ENCODE measurements at places on chromosomes 3 and 15.

DNA sequence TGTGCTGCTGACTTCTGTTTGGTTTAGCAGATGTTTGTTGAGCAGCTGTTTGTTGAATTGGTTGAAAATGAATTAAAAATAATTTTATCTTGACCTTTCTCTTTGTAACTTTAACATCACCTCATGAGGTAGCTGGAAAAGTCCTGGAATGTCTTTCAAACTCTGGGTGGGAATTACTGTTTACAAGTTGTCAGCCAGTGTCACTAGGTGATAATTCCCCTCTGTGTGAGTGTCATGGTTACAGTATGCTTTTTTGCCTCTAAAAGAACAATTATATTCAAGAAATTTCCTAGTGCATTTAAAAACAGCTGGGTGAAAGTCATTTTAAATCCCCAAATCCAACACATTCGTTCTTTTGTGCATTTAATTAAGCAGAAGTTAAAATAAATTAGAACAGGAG lies 113.2 kb downstream of the PTPRG start:
- DNase-seq = no peak

- no peak for DNase-seq
Observed at GRCh38 chr3:174659511-174659910, 199.6 kb upstream of the NAALADL2 start.

GRCh38 chr3:63470745-63471144 lies 181.7 kb upstream of the SNTN start:
- DNase-seq = no peak

GRCh38 chr15:20349774-20350498 lies 191.7 kb downstream of the GOLGA6L6 start:
- peak; percentile 25 for DNase-seq

DNA sequence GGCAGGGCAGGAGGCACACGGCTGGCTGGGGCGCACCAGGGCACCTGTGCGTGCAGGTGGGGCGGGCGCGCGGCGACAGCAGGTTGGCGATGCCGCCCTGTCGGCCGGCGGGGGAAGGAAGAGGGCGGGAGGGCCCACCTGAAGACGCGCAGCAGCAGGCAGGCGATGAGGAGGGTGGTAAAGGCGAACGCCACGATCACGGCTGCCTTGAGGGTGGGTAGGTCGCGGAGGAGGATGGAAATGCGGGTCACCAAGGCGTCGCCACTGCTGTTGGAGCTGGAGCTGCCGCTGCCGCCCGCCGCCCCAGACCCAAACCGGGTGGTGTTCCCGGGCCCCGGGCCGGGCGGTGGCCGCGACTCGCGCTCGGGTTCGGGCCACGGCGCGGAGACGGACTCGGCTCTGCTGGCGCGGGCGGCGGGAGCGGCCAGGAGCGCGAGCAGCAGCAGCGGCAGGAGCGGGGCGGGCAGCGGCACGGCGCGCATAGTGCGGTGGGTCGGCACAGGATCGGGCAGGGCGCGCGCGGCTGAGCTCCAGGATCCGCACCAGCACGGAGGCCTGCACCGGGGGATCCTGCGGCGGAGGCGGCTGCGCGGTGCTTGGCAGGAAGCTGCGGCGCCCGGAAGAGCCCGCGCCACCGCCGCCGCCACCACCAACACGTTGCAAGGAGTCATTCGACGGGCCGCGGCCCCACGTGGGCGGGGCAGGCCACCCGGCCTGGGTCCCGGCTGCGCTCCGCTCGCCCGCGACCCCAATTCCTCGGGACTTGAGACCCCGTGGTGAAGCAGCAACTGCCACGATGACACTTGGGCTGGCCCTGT lies at the start of gene FAM174B:
TSS of gene FAM174B (minus strand) at position 598 of the 818 bp plus-strand sequence.
- DNase-seq = peak; percentile 91

GRCh38 chr15:80727596-80727995 lies 32.5 kb downstream of the ABHD17C start:
- no peak for DNase-seq

GRCh38 chr3:21747966-21748555 lies 2.9 kb downstream of the ZNF385D start:
- DNase-seq = no peak

GRCh38 chr15:70447521-70447920 lies 315.8 kb downstream of the UACA start:
- DNase-seq = no peak

DNA sequence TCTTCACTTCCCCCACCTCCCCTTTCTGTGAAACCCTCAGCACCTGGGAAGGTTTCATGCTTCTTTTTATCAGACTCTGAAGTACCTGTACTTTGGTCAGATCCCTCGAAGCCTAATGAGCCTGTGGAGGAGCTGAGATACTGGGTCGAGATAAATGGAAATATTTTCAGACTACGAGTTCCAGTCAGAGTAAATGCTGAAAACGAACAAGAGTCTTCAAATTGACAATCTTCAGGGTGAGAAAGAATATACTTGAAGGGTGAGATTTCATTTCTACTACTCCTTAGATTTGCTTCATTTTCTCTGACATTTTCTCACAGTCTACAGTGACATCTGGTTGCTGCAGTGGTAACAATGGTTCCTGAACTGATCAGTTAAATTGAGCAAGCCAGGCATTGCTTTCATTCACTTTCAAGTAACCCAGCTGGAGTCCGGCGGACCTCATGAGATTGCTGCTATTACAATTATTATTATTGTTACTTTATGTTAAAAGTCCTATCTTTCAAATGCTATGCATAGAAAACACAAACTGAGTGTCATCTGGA lies 337.2 kb downstream of the VGLL3 start:
- DNase-seq = no peak
